ENCODE measurements at places on chromosomes 3 and 15.
A peak's percentile ranks its signal among the peaks of the same experiment; 100 is the strongest.

- DNase-seq = no peak
Measured at GRCh38 chr15:58490888-58491473, 59.2 kb downstream of the LIPC start.

DNA sequence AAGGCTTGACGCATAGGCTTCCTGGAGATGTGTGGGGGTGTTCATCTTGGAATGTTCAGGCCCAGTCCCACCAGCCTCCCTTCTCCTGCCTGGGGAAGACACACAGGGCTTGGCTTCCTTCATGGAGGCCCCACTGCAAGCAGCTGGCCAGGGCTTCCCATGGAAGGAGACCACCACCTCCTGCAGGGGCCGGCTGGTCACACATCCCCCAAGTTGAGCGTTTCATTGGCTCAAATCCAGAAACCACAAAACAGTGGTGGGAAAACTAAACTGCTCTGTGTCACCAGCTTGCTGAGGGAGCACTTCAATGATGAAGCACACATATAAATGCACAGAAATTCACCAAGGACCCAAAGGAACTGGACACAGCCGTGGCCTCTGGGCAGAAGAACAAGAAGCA lies 8.3 kb downstream of the IQSEC1 start:
- no peak for DNase-seq

GRCh38 chr3:67083277-67083676 lies 85.2 kb downstream of the KBTBD8 start:
- DNase-seq = peak; percentile 3

DNA sequence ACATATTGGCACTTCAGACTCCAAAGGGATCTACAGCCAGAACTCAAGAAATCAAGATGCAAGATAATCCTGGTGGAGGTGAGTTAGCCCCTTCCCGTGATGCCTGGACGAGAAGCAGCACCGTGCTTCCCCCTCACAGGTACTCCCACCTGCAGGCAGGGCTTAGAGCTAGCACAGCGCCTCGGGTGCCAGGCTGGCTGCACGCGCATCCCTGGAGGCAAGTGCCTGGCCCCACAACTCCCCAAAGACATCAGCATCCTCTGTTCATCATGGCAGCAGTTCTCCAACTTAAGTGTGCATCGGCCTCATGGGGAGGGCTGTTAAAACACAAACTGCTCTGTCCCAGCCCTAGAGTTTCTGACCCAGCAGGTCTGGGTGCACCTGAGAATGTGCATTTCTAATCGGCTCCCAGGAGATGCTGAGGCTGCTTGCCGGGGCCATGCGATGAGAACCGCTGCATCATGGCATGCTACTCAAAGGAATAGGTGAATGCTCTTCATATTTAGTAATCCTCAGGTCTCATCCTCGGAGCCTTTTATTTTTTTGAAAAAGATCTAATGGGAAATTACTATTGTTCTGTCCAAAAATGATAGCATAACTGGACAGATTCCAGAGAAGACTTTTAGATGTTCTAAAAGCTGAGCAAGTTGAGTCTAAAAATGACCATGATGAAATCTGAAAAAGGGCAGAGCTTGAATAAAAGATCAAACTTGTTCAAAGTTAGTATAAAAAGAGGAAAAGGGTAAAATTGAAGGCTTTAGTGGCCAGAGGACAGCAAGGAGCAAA lies 244.2 kb downstream of the ADAMTS17 start:
- no peak for DNase-seq

DNA sequence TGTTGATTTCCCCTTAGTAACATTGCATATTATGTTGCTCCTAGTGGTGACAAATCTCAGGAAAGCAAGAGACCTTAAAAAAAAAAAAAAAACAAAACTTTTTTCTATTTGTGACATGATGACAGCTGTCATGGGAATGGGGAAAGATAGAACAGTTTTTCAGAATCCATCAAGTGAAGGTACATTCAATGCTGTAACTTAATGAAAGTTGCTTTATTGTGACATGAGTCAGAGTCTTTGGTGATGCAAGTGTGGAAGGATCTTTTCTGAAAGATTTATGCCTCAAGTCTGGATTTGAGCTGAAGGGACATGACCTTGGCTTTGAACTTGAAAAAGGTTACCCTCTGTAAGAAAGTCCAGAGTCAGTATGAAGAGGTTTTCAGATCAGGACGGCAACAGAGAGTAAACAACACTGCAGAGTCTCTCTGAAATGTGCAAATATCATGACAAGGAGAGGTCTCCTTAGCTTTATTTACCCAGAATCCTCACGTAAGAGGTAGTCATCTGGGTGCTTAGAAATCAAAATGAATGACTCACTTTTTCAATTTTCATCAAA lies 424.7 kb downstream of the CNTN4 start:
- DNase-seq = no peak
